Activated T-cell treated with anti-CD3 and anti-CD28 coated beads, Interleukin-2, amount 50 U/mL, for 1 hour (primary cell): ENCODE measurements at places on chromosomes 7 and 10.

DNA sequence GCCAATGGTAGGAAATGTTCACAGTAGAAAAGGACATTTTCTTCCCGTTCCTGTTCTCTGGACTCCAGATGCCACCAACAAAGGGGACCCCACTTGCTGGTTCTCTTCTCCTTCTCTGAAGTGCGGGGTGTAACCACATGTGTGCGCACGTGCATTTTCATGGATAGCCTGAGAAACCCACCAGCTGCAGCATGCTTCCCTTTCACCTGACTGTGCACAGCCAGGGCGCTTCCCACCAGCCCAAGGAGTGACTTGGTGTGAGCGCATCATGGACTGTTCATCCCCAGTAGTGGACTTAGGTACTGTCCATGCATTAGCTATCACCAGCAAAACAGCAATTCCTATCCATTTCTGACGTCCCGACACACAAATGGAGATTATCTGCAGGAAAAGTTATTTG, 29.6 kb upstream of the DPYSL4 start:
- DNase-seq, result no peak

DNA sequence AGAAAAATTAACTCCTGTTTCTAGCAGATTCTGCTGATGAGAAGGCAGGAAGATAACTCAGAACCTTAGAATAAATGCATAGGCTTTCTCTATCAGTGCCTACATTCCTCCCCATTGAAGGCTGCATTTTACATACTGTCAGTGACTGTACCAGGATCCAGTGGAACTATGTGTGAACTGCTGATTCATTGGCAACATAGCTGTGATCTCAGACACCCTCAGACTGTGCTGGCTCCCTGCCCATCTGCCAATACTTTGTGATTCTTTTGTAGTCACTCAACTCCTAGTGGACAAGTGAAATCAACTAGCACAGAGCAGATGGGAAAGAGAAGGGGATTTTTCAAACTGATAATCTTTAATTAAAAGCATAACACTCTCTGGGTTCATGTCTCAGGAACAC, 375.8 kb downstream of the MDFIC start:
- no peak for DNase-seq

DNA sequence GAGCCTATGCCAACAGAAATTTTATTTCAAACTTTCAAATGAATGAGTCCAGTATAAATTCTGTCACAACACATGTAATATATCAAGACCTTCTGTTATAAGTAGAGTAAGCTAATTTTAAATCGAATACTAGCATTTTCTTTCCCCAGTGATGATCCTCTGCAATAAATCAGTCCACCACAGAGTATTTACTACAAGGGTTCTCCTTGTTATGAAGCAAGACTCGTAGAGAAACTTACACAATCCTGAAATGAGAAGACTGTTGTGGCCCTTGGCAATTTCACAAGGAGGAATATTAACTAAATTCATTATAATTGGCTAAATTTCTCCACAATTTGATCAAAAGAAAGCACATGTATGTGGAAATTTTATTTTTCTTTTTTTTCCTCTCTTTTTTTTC, 312.4 kb upstream of the DGKB start:
- no peak for DNase-seq

- no peak for DNase-seq
Observed at GRCh38 chr10:5486853-5487235, 12.5 kb downstream of the CALML5 start.

DNA sequence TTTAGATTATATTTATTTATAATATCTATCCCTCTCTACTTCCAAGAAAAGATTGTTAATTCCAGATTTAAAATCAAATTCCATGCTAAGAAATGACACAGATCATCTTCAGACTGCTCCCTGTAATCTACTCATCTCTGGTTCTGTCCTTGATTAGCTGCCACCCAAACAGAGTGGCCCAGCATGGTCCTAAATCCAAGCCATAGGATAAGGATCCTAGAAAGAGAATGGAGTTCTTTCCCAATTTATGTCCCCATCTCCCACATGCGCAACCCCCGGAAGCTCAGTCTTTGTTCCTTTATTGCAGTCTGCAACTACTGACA, 23.4 kb upstream of the HDAC9 start:
- no peak for DNase-seq

GRCh38 chr7:157568770-157569584, 232.2 kb downstream of the DNAJB6 start:
- peak; percentile 64 for DNase-seq

DNA sequence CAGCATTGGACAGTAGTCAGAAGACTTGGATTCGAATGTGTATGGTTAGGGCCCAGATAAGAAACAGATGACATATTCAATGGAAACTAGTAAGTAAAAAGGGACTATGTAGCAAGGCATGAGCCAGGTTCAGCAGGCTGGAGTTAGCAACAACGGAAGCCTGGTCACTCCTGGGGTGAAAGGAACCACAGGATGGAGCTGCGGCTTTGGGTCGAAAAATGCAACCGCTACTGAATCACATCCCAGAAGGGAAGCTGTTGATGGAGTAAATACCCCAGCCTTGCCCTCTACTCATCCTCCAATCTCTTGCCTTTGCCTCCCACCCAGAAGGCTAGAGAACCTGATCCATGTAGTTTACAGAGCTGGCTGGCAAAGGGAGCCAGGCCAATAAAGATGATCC, 37.5 kb upstream of the EGR2 start:
- no peak for DNase-seq

- DNase-seq, result no peak
Observed at GRCh38 chr7:151940048-151940811, 16.0 kb upstream of the GALNTL5 start.

DNA sequence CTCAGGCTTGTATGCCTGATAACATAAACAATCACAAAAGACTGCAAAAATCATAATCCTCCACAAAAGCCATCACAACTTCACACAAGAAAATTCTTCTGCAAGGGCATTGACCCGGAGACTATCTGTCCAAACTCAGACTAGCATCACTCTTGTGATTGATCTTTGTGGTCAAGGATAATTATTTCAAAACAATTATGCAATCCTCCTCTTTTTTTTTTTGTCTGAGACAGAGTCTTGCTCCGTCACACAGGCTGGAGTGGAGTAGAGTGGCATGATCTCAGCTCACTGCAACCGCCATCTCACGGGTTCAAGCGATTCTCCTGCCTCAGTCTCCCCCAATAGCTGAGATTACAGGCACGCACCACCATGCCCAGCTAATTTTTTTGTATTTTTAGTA, 22.2 kb downstream of the CDNF start:
- no peak for DNase-seq

DNA sequence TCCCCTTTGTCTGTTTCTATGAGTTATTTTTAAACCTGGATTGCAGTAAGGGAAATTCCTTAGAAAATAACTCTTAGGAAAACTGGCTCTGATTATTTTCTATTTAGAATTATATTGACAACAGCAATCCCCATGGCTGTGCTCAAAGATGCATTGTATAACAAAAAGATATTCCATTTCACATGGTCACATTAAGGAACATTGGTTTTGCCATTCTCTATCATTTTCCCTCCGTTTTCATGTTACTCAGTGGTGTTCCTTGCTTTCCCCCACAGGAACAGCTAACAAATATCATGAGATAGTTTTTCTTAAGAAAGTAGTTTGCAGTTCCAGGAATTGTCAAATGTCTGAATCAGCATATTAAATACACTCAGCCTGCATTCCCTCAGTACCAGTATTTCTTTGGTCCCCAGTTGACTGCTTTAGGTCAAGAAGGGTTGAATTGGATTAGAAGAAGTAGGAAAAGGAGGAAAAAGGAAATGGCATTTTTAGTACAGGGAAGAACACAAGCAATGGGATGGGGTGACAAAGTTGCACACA, 436.7 kb downstream of the TNS3 start:
- no peak for DNase-seq

DNA sequence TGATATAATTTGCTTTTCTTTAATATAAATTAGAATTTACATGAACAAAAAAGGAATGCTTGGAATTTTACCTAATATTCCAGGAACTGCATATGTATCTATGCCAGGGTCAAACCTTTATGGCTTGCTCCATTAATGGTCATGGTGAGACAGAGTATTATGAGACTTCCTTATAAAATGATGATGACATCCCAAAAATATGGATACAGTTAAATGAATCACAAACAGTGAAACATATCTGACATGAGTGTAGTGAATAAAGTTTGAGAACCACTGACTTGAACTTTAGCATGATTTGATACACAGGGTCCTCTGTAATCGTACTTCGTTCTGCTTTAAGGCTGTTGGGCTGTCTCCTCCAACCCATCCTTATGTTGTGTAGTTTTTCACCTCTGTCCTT, 51.8 kb downstream of the MARCHF5 start:
- no peak for DNase-seq

GRCh38 chr7:19143881-19144574, 1.2 kb downstream of the FERD3L start:
- no peak for DNase-seq

DNA sequence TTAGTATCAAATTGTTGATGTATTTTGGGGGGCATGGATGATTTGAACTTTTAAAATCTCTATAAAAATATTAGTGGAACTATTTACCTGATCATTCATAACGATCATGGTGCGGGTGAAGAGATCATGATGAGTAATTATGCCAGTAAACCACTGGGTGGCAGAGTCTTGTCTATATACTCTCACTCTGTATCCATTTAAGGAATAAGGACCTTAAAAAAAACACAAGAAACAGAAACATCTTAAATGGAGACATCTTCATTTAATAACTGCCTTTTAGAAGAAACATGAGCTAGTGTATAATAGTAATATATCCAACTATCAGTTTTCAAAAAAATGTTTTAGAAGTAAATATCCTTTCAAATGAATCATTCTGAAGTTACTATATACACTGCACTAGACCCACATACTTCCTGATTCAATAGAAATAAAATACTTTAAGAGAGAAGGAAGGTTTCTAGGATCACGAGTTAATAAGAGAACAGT, 84.0 kb downstream of the NRBF2 start:
- DNase-seq, result no peak

GRCh38 chr7:50667789-50668226, 102.6 kb upstream of the DDC start:
- no peak for DNase-seq

DNA sequence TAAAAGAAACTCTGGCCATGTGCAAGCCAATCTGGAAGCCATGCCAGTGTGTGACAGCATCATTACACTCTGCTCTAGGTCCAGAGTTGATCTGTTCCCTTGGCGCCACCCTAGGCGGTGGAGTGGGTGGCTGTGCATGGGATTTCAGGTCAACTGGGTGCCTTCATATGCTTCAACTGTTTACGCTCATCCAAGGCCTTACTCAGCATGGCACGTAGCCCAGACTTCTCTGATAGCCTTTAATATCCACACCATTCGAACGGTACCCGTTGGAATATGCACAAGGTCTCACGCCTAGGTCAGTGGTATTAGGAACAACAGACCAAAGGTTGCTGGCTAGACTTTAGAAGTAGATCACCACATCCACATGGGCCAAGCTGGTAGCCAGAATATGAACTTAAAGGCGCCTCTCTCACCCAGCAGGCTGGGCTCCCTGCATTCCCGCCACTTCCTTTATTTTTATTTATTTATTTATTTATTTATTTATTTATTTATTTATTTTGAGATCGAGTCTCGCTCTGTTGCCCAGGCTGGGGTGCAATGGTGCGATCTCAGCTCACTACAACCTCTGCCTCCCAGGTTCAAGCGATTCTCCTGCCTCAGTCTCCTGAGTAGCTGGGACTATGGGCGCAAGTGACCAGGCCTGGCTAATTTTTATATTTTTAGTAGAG, 18.7 kb upstream of the ACHE start:
- DNase-seq, result no peak

- DNase-seq, result peak; percentile 78
Observed at GRCh38 chr10:79322616-79323543, 24.4 kb upstream of the PPIF start.

- no peak for DNase-seq
Observed at GRCh38 chr10:13705526-13706174, 118.9 kb downstream of the PRPF18 start.

GRCh38 chr10:7260412-7260900, 150.4 kb downstream of the SFMBT2 start:
- no peak for DNase-seq

GRCh38 chr7:23062452-23062851, 43.1 kb upstream of the KLHL7 start:
- no peak for DNase-seq

DNA sequence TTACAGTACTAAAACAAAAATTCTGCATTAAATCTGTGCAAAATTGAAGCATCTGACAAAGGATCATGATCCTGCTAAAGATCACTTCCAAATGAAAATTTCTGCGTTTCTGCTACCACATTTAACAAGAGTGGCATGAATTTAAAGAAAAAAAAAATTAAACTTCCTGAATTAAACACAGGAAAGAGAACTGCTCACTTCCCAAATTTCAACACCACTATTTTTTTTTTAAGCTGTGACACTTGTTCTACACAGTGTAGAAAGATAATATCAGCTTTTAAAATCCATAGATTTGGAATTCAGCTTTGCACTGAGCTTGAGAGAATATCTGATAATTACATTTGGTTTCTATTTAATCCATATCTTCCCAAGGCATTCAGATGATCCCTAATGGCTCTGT, 73.6 kb downstream of the EPC1 start:
- no peak for DNase-seq

DNA sequence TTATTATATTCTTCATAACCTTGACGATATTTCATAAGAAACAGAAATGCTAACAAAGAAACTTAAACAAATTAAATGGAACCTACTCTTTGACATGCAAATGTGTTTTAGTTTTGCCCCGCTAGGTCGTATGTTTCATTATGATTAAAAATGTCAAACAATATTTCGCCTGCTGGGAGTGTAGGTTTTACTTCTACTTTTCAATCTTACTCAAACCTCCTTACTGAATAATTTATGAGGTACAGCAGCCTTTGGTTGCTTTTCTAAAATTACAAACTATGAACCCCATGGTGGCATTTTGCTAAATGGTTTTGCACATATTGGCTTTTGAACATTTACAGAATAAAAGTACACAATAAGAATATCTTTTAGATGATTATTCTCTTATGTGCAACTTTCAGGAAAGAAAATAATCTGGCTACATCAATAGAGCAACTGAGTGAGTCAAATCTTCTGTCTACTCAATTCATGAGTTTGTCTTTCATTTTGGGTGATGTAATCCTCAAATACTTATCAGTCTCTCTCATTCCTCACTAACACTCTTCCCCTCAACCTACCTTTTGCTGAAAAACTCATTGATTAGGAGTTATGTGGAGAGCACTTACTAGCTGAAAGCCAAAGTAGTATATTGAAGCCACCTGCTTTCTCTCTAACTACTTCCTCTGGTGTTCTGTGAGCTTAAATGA, 1226.4 kb downstream of the XPNPEP1 start:
- DNase-seq, result no peak

- DNase-seq, result no peak
Observed at GRCh38 chr10:107031931-107032699, 132.4 kb downstream of the SORCS1 start.

DNA sequence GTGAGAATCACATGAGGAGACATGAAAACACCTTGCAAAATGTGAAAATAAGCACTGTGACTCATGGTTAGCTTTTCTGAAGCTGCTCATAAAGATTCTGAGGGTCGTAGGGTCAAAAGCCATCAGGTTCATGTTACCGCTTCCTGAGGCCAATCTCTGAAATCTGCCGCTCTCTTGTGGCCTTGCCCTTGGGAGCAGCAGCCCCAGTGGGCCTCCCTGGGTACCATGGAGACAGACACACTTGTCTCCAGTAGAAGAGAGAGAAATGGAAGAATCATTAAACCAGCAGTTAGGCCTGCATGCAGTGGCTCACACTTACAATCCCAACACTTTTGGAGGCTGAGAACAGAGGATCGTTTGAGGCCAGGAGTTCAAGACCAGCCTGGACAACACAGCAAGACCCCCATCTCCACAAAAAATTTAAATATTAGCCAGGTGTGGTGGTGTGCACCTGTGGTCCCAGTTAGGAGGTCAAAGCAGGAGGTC, 42.8 kb downstream of the NIPSNAP2 start:
- DNase-seq, result no peak

- no peak for DNase-seq
Observed at GRCh38 chr7:12220389-12221046, 9.4 kb downstream of the TMEM106B start.
